Hindlimb muscle (tissue), 1 donor: ENCODE measurements at places on chromosomes 7 and 10. TPM values are rescaled to one million over a fixed set of nuclear protein-coding genes. Genes with fewer than 3 reads are reported as not detected.

Gene PTF1A
- not detected for polyA plus RNA-seq

Gene OPALIN
- polyA plus RNA-seq = not detected

Gene PTPRE
- polyA plus RNA-seq = 5.5 TPM

Gene OPN4
- 2.3 TPM for polyA plus RNA-seq

Gene SLC26A5
- polyA plus RNA-seq = 0.14 TPM

Gene CLCN1
- 2.5 TPM for polyA plus RNA-seq

Gene TEX47
- polyA plus RNA-seq = not detected

Gene AKR1D1
- not detected for polyA plus RNA-seq

Gene PHYHIPL
- polyA plus RNA-seq = 2.1 TPM

Gene FAM200A
- polyA plus RNA-seq = 8.9 TPM

Gene OR2A5
- not detected for polyA plus RNA-seq

Gene PARP12
- polyA plus RNA-seq = 15.3 TPM

Gene ADAM22
- 11.9 TPM for polyA plus RNA-seq

Gene MYH16
- polyA plus RNA-seq = 0.08 TPM

Gene TIMM23B
- polyA plus RNA-seq = 15.3 TPM

Gene SNCG
- 4.7 TPM for polyA plus RNA-seq

Gene HOXA5
- 7.0 TPM for polyA plus RNA-seq

Gene CCDC3
- 22.1 TPM for polyA plus RNA-seq

Gene PLCE1
- 53.4 TPM for polyA plus RNA-seq

Gene TNS3
- 24.9 TPM for polyA plus RNA-seq

Gene TAS2R3
- polyA plus RNA-seq = 0.66 TPM

Gene NFE2L3
- 3.0 TPM for polyA plus RNA-seq

Gene LRIT1
- not detected for polyA plus RNA-seq

Gene TRPV5
- 0.09 TPM for polyA plus RNA-seq

Gene ZNF716
- polyA plus RNA-seq = not detected

Gene BTBD16
- 0.39 TPM for polyA plus RNA-seq
